ENCODE measurements at places on chromosomes 11 and 22.

DNA sequence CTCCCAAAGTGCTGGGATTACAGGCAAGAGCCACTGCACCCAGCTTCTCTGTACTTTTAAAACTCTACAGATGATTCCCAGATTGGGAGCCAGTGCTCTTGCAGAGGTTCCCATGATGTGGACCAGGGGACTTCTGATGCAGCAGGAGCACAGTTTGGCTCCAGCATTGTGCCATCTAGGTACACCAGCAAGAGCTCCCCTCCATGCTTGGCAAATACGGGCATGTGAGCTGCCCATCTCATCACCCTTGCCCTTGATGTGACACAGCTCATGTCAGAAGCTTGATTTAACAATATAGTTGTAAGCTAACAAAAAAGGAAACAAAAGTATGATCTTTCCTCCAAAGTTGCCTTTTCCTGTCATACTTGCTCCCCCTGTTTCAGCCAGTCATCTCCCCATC, 28.7 kb downstream of the SNU13 start:
- DNase-seq = no peak

DNA sequence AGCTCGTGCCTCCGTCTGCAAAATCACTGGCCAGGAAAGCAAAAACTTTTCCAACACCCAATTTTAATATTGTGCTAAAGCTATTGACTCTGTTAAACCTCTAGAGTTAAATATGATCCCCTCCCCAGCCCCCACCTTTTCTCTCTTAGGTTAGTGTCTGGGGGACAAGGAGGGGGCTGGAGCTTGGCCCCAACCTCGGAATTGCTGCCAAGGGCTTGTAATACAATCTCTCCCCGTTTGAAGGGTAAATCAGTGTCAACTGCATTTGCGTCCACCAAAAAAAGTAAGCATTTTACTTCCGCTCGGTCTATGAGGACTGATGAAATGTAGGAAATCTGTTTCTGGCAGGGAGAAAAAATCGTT, at the start of gene GAS2:
Gene GAS2, plus strand, starts transcription at position 287 of the 363 bp plus-strand sequence. CDS start 8,259 bp downstream, outside the sequence.
- DNase-seq = no peak

DNA sequence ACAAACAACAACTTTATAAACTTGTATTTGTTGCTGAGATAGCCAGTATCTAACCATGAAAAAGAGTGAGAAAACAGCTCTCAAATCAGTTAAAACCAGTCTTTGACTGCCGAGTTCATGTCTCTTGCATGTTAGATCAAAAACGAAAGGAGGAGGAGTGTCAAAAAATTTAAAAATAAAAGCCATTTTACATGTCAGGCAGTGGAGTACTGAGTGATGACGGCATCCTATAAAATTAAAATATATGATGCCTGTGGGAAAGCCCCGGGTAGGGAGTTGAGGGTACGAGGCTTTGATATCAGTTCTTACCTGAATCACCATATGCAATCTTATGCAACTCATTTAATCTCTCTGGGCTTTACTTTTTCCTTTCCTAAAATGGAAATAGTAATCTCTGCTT, 117.3 kb downstream of the ETS1 start:
- no peak for DNase-seq

DNA sequence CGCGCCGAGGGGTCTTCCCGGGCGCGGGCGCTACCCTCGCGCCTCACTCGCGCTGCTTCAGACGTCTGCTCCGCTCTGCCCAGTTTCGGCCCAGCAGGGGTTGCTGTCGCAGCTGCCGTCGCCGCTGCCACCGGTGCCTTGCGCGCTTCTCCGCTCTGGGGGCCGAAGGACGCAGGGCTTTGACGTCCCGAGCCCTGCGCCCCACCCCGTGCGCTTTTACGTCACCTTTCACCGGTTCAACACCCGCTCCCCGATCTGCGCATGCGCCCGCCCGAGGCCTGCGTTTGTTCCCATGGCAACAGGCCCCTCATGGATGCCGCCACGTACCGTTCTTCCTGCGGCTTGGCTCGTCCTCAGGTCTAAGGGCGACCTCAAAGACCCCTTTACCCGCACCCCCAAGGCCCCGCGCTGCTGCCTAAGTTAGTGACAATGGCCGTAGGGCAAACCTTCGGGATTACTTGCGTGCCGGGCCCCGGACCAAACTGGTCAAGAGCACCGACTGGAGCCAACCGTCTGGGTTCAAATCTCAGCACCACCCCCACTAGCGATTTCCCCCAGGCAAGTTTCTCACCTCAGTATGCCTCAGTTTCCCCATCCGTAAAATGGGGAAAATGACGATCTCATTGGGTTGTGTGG, 642 bp upstream of the CDK2AP2 start:
- peak; percentile 98 for DNase-seq

DNA sequence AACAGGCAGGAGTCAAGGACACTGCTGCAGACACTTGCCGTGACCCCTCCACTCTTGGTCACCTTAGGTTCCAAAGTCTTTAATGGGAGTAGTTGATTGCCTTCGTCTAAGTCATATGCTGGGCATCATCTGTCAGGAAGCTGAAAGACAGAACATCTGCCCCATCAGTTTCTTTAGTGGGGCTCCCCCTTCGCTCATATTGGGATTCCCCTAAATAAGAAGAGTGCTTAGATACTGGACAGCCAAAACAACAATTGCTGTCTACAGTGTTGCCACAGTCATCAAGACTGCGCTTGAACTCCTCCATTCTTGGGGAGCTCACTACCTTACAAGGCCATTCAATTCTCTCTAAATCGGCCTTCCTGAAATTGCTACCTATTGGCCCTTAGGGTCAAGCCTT, 58.5 kb downstream of the UBASH3B start:
- no peak for DNase-seq

- DNase-seq = no peak
Observed at GRCh38 chr11:93984196-93984567, 37.0 kb upstream of the HEPHL1 start.

DNA sequence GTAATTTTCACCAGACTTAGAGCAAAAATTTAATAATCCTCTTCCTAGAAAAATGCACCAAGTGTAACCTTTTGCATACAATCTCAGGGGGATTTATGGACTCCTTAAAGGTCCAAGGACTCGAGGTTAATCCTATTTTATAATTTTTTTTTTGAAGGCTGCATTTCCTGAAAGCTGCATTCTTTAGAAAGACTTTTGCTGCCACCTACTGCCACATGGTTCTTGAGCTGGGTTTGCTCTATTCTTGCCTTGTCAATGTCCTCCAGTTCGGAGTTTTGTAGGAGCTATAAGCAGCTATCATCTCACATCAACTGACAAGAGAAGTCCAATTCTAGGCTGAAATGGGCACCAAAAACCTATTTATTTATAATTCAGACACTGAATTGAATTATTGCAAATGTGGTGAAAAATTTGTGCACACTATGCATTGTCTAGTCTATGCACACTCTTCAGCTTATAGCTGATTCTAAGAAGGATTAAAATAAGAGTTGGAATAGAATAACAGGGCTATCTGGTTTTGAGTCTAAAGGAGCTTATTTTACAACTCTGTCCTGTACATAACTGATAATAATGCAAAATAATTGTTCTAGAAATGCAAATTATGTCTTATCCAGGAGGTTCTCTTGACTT, 31.3 kb downstream of the TRAF6 start:
- DNase-seq = peak; percentile 64

GRCh38 chr11:129352676-129353075, 23.0 kb upstream of the BARX2 start:
- DNase-seq = no peak

DNA sequence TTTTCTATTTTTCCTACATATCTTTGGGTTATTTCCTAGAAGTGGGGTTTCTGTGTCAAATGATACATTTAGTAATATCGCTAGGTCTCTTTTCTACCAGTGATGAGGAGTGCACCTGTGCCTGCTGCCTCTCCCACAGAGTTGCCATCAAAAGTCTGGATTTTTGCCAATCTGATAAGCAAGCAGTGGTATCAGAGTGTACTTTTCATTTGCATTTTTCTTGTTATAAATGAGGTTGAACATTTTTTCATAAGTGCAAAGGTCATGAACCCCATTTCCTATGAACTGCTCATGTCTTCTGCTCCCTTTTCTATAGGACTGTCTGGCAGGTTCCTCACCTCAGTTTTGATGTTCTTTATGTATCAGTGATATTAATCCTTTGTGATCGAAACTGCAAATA, 1.7 kb downstream of the TRPM5 start:
- DNase-seq = no peak
